ENCODE measurements at places on chromosomes 3 and 15.
A peak's percentile ranks its signal among the peaks of the same experiment; 100 is the strongest.

DNA sequence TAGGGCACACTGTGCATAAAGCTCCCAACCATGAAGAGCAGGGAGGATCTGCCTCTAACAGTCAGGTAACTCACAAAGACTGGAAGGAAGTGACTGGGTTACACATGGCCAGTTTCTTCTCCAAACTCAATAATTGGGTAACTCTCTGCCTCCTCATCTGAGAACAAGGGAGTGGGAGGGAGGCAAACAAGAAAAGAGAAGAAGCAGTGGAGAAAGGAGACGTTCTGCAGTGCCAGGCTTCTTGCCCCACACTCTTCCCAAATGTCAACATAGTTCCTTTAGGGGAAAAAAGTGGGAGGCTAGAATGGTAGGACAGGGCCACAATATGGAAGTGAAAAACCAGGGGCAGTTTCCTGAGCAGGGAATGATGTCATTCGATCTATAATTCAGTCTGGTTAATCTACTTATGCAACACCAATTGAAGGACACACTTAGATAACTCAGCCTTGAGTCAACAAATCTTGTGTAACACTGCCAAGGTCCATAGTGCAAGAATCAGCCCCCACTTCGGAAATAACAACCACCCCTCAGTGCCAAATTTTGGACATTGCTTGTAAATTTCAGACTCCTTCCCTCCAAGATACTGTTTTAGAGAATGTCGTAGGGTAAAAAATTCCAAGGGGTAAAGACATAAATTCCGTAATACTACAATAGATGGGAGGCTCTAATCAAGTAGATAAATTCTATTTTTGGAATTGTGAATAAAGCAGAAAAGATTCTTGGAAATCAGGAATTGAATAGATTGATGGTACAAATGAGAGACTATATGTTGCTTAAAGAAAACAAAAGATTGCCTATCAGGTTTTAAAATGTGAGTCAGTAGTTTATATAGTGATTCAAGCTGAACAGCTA lies 143.0 kb downstream of the LPP start:
- peak; percentile 83 for DNase-seq

GRCh38 chr3:170367797-170368196 lies 10.3 kb downstream of the SKIL start:
- DNase-seq: no peak

- no peak for DNase-seq
These were observed 416.6 kb upstream of the TBL1XR1 start for GRCh38 chr3:177613901-177614300.

DNA sequence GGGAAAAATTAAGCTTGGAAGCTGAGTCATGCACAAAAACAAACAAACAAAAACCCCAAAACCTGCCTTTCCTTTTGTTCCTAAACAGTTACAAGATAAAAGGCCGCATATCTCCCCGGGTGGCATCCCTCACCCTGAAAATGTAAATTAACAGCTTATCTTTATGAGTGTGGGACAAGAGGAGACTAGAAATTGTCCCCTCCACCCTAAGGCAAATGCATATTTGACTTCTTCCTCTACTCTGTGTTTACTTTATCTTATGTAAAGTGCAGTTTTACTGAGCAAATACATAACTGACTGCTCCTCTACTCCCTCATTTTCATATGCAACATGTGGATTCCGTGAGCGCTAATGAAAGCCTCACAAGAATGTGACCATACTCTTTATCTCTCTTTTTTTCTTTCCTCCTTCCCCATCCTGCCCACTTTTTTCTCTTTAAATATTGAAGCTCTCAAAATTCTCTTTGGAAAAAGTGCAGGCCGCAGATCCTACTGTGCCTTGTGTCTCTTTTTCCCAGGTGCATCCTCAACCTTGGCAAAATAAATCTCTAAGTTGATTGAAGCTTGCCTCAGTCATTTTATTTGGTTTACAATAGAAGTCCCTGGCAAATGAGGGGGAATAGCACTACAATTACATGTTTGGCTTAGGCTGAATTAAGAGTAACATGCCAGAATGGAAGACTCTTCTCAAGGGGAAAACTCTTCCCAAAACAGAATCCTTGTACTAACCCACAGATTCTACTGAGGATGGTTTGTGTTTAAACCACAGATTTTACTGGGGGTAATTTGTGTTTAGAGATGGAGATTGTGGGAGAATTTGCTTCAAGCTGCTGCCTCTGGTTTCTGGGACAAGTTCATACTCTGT lies 72.7 kb upstream of the WDR72 start:
- DNase-seq: no peak

- no peak for DNase-seq
These were observed 61.1 kb upstream of the GATA2 start for GRCh38 chr3:128554100-128554464.

DNA sequence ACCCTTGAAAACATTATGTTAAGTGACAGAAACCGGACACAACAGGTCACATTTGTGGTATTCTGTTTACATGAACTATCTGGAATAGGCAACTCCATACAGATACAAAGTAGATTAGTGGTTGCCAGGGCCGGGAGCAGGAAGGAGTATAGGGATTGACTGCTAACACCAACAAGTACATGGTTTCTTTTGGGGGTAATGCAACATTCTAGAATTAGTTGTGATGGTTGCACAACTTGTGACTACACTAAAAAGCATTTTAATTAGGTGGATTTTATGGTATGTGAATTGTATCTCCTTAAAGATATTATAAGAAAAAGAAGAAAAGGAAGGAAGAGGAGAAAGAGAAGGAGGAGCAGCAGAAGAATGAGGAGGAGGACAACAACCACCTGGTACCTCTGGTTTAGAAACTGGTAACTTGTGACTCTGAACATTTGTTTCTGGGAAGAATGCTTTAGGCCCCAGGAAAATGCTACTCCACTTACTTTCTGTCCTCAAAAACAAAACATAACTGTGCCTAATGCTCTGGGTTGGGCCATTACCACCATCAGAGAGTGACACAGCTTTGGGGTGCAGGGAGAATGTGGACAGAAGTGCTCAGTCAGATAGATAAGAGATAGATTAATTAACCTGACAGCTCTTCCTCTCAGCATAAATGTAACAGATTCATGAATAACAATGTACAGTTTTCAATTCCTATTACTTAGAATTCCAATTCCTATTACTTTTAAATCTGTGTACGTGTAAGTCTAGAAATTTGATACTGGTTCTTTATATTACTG lies 20.3 kb downstream of the SETMAR start:
- DNase-seq: no peak

GRCh38 chr15:30885814-30886213 lies 17.9 kb upstream of the FAN1 start:
- peak; percentile 26 for DNase-seq

DNA sequence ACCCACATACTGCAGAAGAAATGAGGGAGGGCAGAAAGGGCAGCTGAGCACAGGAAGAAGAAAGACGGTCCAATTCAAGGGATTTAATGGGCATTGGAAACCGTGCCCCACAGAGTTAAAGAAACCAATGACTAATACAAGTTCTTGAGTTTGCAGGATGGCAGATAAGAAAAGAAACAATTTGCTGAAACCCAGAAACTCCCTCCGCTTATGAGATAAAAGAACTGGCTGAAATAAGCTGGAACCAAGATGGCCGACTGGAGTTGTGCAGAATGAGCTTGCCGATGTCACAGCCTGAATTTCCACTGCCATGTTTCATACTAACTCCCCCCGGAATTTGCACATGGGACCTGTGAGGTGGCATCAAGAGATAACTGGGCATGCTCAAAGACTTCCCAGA lies 47.1 kb downstream of the SCAP start:
- DNase-seq: peak; percentile 10

DNA sequence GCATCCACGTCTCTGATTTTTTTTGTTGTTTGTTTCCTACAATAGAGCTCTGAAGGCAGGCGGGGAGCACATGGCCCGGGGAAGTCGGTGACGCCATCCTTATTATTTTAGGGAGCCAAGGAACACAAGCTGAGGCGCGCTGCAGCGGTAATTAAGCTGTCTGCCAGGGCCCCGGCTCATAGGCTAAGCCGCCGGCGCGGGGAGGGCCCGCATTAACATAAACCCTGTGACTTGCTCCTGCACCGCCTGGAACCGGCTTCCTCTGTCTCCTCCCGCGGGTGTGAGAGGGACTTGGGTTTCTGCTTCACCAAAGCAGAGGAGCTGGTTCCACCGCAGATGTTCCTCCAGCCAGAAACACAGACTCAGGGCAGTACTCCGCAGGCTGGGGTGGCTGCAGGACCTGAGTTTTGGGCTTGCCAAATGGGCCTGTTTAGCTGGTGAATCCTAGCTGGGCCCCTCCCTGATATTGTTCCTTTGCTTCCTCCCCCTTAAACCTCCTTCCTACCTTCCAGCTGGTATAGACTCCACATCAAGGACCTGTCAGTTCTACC lies 25.3 kb downstream of the ANP32A start:
- peak; percentile 91 for DNase-seq

DNA sequence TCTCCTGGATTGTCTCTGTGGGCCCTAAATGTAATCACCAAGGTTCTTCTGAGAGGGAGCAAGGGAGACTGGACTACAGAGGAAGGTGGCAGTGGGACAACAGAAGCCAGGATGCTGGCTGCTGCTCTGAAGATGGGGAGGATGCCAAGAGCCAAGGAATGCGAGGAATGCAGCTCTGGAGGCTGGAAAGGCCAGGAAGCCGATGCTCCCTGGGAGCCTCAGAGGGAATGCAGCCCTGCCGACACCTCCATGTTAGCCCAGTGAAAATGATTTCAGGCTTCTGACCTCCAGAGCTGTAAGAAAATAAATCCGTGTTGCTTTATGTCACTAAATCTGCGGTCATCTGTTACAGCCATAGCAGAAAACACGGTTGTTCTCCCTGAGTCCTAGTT lies 44.1 kb downstream of the UMPS start:
- peak; percentile 60 for DNase-seq

DNA sequence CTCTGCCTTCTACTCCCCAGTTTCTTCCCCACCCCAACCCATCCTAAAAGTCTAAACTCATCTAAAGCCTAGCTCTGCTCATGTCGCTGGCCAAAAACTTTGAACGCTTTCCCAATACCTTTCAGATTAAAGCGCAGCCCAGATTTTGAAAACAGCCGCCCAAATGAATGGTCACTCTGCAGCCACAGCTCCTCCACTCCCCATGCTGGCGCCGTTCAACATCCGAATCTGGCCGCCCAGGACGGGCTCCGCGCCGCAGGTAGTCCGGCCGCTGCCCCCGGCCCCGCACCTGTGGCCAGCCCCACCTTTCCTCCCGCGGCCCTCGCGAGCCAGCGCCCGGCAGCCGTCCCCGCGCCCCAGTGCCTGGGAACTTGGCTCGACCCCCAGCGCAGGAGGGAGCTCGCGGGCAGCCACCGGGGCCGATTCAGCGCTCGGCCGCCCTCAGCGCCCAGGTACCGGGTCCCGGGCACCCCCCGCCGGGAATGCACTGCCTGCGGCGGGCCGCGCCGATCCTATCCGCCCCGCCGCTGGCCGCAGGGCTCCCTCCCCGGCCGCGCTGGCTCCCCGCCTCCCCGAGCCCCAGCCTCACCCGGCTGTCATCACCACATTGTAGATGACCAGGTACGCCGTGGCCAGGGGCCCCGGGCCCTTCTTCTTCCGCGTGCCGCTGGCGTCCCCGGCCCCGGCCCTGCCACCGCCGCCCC lies 417 bp downstream of the HACD2 start:
- DNase-seq: no peak

GRCh38 chr3:13338231-13338630 lies 81.9 kb downstream of the NUP210 start:
- DNase-seq: peak; percentile 2

- DNase-seq: no peak
These were observed 10.3 kb downstream of the EID1 start for GRCh38 chr15:48888191-48888590.

- no peak for DNase-seq
These were observed 6.8 kb downstream of the CHRNA3 start for GRCh38 chr15:78614021-78614420.

DNA sequence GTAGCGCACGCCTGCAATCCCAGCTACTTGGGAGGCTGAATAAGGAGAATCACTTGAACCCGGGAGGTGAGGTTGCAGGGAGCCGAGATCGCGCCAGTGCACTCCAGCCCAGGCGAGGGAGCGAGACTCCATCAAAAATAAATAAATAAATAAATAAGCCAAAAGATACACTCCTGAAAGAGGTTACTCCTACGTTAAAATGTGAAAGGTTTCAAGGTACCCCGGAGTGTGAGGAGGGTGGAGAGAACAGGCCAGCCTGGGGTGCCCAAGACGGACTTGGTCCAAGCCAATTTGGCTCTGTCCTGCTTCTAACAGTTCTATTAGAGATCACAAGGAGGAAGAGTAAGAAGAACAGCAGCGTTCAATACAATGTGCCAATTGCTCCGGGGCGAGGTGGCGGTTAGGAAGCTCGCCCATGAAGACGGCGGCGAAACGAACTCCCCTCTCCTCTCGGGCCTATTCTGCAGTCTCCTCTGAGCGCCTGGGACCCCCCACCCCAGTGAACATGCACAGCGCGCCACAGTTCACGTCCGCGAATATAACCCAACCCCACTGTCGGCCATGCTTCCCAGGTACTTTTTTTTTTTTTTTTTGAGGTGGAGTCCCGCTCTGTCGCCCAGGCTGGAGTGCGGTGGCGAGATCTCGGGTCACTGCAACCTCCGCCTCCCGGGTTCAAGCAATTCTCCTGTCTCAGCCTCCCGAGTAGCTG lies 942 bp downstream of the ELP6 start:
- DNase-seq: peak; percentile 35

DNA sequence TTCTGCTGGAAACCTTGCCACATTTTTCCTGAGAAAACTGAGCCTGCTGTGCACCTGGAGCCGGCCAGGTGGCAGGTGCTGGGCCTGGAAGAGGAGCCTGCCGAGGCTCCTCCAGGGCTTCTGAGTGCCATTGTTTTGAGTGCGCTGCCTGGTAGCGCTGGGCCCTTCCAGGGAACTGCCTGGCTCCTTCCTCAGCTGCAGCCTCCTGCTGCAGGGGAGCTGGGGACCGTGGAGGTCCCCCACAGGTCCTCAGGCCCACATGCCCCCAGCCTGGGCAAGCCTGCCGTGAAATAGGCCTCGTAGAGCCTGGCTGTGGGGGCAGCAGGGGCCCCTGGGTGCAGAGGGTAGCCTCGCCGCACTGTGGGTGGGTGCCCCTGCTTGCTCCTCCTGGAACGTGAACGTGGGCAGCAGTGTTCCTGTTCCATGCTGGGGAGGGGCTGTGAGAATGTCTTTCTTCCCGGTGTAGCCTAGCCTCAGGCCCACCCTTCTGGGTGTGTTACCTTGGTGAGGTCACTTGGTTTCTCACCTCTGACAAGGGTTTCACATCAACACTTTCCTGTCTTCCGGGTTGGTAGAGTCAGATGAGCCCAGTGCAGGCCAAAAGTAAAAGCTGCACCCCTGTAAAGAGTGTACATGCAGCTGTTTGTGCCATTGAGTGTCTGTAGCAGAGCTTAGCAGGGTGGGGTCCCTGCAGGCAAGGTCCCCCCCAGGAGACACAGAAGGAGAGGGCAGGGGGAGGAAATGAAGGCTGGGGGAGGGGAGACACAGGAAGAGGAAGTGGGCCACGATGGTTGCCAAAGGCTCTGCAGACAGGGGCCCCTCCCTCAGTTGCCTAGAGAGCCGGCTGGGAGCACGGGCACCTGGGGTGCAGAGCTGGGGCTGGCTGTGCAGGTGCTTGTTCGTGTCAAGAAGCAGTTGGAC lies 34.5 kb downstream of the KLF13 start:
- no peak for DNase-seq

DNA sequence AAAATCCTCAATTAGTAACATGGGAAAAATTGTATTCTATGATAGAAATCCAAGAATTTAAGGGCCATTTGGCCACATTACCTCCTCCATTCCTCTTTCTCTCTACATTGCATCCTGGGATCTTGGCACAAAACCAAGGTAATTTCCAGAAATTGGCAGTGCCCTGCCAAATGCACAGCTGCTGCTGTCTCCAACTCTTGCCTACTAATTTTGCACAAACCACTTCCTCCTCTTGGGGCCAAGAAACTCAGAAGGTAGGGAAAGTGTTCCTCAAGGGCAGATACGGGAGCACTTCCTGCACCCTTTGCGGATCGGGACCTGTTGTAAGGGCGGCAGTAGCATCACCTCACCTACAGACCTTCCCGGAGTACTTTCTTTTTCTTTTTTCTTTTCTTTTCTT lies 57.8 kb downstream of the MAP3K13 start:
- no peak for DNase-seq
